Memory B cell (primary cell): ENCODE measurements at places on chromosomes 12 and 14.
A peak's percentile ranks its signal among the peaks of the same experiment; 100 is the strongest.

DNA sequence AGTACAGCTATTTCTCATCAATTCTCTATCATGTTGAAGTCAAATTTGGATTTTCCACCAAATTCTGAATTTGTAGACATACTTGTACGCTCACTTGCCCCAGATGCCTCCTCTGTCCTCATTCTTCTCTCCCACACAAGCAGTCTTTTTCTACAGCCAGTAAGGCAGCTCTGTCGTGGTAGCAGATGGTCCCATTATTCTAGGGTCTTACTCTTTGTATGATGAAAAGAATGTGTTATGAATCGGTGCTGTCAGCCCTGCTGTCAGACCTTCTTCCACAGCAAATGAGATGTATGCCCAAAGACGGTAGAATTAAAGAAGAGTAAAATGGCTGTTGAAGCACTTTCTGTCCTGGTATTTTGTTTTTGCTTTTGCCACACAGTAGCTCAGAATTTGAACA is 17.2 kb upstream of the PAPLN start:
- DNase-seq = no peak

DNA sequence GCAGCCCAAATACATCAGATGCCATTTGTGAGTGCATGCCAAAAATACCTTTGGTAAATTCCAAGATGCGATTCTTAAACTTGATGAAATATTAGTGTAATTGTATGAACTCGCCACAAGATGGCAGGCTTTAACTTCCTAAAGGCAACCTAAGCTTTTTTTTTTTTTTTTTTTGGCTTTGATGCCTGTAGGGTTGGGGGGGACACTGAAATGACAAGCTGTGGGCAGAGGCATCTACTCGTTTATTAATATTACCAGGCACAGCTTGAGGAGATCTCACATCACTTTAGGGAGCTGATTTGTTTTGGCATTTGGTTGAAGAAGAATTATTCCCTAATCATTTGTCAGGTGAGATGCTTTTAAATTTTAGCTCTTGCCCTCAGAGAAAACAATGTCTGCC is 126.7 kb upstream of the CCDC196 start:
- DNase-seq = peak; percentile 21

- no peak for DNase-seq
Observed at GRCh38 chr12:81150382-81150781, 72.5 kb downstream of the ACSS3 start.

DNA sequence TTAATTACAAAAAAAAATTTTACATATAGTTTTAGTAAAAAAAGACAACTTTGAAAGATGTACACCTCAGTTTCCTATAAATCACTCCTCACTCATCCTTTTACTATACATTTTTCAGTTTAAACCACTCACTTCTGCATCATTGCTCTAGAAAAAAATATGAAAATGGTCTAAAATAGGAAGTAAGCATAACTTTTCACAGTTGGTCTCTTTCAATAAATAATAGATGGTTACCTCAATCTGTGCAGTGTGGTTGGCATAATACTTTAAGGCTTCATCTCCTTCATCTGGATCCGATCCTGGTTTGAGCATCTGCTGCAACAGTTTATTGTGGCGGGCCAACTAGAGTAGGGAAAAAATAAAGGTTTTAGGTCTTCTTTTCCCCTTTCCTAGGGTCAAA is 247.9 kb downstream of the SSPN start:
- DNase-seq = no peak

DNA sequence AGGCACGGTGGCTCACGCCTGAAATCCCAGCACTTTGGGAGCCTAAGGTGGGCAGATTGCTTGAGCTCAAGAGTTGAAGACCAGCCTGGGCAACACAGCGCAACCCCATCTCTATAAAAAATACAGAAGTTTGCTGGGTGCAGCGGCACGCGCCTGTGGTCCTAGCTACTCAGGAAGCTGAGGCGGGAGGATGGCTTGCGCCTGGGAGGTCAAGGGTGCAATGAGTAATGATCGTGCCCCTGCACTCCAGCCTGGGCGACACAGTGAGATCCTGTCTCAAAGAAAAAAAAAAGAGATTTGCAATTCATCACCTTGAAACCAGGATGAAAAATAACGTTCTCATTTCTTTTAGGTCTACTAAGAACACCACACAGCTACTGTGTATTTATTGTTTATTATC is 4.0 kb downstream of the STX2 start:
- no peak for DNase-seq

DNA sequence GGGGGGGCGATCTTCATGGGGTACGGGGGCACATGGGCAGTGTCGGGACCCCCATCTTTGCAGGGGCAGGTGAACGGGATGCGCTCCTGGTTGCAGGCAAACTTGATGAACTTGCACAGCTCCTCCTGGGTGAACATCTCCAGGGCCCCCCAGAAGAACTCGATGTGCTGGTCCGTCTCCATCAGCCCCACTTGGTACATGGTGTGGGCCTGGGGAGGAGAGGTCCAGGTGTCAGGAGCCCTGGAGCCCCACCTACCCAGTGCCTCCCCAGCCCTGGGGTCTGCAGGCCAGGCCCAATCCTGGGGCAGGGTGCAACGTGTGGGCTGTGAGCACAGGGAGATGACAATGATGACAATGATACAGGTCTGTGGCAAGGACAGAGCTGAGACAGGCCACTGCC is 37.7 kb downstream of the TRAFD1 start:
- no peak for DNase-seq

DNA sequence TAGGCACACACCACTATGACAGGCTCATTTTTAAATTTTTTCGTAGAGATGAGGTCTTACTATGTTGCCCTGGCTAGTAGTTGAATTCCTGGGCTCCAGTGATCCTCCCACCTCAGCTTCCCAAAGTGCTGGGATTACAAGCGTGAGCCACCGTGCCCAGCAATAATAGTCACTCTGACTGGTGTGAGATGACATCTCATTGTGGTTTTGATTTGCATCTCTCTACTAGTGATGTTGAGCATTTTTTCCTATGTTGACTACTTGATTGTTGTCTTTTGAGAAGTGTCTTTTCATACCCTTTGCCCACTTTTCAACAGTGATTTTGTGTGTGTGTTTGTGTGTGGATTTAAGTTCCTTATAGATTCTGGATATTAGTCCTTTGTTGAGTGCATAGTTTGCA is 26.3 kb downstream of the ATP2A2 start:
- DNase-seq = no peak

GRCh38 chr12:69298947-69299346 is 49.2 kb upstream of the LYZ start:
- no peak for DNase-seq

DNA sequence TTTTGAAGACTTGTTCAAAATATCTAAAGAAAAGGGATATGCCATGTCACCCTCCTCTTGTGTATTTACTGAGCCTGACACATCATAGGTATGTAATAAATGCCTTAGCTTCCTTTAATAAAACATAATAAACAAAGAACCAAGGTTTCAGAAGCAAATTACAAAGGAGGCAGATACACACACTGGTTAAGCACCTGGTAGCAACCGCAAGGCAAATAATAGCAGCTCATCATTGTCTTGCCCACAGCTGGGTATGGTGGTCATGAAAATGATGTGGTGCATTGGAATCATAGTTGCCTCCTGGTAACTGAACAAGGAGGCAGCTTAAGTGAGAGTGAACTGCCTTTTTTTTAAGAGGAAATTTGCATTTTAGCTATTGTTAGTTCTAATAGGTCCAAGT is 39.0 kb downstream of the PAX9 start:
- no peak for DNase-seq

DNA sequence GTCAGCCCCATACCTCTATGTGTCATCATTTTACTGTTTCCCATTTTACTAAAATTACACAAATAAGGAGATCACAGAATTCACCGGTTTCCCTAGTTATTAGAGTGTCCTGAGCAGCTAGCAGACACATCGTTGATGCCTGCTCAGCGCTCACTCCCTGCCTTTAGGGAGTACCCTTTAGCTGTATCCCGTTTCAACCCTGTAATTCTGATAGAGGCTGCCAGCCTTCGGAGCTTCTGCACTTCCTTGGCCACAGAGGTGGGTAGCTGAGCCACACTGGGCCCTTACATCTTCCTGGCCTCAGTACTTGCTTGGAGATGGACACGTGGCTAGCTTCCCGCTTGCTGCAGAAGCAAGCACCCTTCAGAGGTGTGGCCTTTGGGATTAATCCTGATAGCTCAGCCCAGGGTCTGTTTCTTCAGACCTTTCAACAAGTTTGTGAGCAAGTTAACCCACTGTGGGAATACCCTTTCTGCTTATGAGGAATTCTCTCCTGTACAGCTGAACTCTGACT is 14.3 kb upstream of the FBXW8 start:
- no peak for DNase-seq

DNA sequence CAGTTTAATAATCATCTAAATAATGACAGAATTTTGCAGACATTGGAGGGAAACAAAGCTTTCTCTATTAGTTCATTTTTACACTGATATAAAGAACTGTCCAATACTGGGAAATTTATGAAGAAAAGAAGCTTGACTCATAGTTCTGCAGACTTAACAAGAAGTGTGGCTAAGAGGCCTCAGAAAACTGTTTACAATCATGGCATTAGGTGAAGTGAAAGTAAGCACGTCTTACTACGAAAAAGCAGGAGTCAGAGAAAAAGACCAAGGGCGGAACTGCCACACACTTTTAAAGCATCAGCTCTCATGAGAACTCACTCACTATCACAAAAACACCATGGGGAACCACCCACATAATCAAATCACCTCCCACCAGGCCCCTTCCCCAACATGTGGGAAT is 804.4 kb downstream of the FLRT2 start:
- no peak for DNase-seq

- DNase-seq = no peak
Observed at GRCh38 chr14:88572117-88572516, 9.3 kb downstream of the ZC3H14 start.

DNA sequence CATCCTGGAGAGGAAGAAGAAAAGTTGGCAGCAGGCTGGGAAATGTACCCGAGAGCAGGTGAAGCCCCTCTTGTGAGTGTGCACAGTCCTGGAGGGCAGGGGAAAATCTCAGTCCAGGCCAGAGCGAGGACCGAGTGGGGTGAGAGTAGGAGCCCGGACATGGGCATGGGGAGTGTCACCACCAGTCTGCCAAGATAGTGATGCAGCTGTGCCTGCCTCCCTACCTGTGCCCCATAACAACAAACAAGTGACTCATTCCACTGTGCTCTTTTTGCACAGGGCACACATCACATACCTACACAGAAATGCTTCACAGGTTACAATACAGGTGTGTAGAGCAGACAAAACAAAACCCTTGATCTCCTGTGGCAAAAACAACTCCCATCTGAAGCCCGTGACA is 205.9 kb upstream of the PELI2 start:
- no peak for DNase-seq

DNA sequence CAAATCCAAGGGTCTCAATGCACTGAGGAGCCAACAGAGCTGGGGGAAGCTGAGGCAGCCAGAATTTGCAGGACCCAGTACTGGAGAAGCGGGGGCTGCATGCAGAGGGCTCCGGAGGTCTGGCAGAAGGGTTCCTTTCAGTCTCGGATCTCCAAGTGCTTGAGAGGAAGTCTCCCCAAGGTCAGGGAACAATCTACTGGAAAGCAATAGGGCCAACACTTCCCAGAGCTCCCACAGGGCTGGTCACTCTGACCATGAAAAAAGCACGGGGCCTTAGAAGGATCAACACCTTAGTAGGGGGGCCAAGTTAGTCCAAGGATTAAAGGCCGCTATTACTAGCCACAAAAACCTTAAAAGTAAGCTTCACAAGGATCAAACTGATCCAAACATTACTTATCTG is 31.7 kb downstream of the SPPL3 start:
- DNase-seq = no peak

DNA sequence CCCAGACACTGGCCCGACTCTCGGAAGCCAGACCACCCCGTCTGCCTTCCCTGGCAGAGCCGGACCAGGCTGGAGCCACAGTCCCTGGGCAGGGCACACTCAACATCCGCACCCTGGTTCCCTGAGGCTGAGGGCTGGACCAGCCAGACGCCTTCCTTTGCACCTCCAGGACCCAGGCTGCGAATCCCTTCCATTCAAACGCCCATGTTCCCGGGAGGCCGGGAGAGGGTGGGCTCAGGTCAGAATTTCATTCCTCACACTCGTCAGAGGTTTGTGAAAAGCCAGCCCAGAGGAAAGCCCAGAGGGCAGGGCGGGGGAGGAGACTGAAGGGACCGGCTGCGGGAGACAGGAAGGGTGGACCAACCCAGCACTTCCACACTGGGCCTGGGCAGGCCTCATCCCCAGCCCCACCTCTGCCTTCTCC is 58.7 kb downstream of the LRRC74A start:
- DNase-seq = no peak

DNA sequence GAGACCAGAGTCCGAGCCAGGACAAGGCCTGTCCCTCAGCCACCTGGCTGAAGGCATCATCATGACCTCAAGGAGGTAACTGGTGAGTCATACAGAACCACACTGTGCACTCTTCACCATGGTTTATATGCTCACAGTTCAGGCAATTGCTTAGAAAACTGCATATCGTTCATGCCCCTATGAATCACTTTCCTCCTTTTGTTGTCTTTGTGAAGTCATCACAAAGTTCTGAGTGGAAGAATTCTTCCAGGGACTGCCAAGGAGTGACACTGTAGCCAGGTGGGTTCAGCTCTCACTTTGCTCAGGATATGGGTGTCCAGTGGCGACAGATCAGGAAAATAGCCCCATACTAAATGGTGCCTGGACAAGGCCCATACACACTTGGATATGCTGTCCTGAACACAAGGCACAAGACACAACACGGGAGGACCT is 92.5 kb downstream of the DPF3 start:
- no peak for DNase-seq

- DNase-seq = no peak
Observed at GRCh38 chr12:131507881-131508280, 203.0 kb upstream of the SFSWAP start.

GRCh38 chr14:69068744-69069421 is 84.0 kb downstream of the DCAF5 start:
- DNase-seq = no peak

DNA sequence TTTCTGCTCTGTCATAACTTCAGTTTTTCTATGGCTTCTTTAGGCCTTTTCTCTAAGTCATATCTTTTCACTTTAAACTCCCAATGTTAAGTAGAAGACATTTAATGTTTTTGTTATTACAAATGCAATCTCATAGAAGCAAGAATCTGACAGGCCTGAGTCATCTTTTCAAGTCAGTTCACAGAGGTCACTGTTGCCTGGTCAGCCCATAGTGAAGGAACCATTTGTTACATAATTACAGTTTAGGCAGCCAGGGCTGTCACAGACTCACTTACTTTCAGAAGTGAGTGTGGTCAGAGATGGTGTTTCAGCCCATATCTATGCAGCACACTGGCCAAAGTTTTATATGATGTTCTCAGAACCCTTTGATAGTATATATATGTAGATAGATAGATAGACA is 46.5 kb downstream of the CCER1 start:
- DNase-seq = no peak

DNA sequence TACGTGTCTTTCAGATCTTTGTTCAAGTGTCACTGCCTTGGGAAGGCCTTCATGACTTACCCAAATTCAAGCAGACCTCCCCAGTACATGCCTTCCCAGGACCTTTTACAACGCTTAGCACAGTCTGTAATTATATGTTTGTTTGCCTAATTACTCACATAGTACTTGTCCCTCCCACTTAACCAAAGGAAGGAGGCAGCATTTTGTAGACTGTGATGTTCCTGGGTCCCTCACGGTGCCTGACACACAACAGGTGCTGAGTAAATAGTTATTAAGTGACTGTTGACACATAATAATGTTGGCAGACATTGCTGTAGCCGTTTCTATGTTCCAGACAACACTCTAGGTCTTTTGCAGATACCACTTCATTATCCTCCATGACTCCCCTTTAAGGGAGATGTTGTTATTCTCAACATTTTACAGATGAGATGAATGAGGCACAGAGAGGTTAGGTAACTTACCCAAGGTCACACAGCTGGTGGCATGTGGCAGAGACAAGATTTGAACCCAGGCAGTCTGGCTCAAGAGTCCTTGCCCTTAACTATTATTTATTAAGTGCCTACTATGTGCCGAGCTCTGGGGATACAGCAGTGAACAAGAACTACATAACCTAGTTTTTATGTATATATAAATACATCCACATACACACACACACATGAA is 130.7 kb downstream of the PHETA1 start:
- DNase-seq = no peak
